ENCODE measurements at places on chromosomes 7 and 10. TPM values are rescaled to one million over a fixed set of nuclear protein-coding genes. Genes with fewer than 3 reads are reported as not detected.
A peak's percentile ranks its signal among the peaks of the same experiment; 100 is the strongest.

- peak; percentile 65 for DNase-seq
Measured at GRCh38 chr7:47846138-47846836, 102.0 kb downstream of the PKD1L1 start.

DNA sequence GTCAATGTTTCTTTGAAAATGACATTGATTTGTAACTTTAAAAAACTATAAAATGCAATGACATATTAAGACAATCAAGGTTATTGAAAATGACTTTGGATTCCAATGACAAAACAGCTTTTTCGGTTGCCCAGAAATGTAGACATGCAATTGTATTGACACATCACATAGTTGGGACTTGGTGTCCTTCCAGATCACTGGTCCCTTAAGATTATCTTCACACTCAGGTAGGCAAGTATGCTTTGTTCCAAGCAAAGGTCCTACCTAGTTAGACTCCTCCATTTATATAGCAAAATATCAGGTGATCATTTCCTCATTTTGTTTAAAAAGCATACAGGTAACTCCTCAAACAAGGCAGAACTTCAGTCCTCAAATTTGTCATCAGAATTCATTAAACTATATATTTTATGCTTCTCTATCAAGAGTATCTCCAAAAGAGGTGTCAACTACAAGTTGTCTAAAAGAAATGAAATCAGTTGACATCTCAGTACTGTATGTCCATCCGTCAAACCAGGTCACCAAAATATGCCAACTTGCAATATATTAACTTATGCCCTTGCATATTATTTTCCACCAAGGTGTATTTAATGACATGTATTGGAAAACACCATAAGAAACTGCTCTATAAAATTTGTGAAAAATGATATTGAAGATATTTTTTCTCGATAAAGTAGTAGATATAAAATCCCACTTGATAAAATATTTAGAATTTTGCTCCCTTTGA lies 64.6 kb downstream of the TSPAN12 start:
- DNase-seq, result no peak

GRCh38 chr7:65979583-65980477 lies 2.2 kb downstream of the GUSB start:
- no peak for DNase-seq

DNA sequence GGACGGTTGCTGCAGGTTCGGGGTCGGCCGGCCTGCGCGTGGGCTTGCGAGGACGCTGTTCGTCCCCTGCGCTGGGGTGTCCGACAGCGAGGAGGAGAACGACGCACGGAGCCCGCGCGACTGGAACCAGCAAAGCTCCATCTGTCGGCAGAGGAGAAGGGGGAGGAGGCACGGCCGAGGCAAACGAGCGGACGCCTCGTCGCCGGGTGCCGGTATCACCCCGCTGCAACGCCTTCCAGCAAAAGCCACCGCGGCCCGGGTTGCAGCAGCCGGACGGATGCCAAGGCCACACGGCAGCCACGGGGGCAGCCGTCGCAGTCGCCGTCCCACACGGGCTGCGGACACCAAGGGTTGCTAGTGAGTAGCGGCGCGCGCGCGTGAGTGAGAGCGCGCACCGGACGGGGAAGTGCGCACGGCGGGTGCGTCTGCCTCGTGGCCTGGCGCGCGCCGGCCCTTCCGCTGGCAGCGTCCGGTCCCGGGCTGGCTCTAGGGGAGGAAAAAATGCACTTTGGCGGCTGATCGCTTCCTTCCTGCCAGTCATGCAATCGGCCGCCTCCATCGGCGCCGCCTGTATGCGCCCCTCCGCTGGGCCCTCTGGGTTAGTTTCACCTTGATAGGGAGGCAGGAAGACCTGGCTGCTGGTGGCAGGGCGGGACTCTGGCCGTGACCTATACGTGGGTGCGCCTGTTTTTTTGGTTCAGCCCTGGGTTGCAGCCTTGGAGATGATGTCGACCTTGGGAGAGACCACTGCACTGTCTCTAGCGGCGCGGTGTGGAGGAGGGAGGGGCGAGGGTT lies 434 bp downstream of the STAMBPL1 start:
- peak; percentile 84 for DNase-seq

Gene PPP1R9A
- under 0.01 TPM for total RNA-seq

- DNase-seq, result no peak
Measured at GRCh38 chr7:156236181-156236889, 404.2 kb upstream of the RNF32 start.

Gene NSMCE4A
- 94.9 TPM for total RNA-seq

- DNase-seq, result no peak
Measured at GRCh38 chr10:133032976-133033741, 54.6 kb upstream of the ADGRA1 start.

GRCh38 chr7:67907792-67908191 lies 911.2 kb downstream of the TYW1 start:
- DNase-seq, result no peak

Gene HMX2
- 0.10 TPM for total RNA-seq

All from RPMI7951 (cell line).